ENCODE measurements at places on chromosomes 5 and 9.

DNA sequence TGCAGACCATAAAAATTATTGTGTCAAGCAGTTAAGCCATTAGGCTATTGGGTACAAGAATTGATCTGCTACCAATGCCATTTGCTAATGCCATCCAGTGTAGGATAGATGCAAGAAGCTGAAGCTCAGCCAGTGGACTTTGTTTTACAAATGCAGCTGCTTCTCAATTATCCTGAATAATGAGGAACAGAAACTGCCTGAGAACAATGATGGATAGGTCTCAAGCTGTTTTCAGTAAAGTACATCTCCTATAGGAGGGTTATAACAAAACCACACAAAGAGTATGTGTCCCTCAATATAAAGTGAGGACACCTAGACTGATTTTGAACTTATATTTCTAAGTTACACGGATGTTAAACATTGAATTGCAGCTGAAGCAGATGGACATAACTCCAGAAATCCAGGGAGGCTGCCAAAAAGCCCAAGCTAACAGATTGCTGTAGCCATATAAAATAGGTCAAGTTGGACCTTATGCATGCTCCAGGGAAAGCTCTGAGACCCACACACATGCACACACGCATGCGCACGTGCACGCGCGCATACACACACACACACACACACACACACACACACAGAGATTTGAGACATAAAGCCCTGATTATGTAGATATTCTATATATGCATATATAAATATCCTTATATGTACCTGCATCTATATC is 482.7 kb upstream of the CD180 start:
- DNase-seq: no peak

- no peak for DNase-seq
These were observed 9.3 kb upstream of the ECM2 start for GRCh38 chr9:92545002-92545510.

DNA sequence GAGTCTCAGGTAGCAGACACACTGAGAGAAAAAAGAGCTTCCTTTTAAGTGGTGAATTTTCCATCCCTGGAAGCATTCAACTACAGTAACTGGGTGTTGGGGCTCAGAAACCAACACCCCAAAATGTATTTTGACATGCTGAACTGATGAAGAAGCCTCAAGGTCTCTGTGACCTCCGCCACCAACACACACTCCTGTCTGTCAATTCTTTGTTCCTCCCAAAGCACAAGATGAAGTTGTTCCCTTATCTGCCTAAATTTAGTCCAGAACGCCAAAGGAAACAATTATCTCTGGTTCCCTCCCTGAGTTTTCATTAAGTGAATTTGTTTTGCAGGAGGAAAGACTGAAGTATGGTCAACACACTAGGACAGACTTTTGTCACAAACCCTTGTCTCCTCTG is 1.4 kb upstream of the CDKN2AIPNL start:
- DNase-seq: no peak

- DNase-seq: no peak
These were observed 146.4 kb upstream of the MAP3K1 start for GRCh38 chr5:56668996-56669395.

DNA sequence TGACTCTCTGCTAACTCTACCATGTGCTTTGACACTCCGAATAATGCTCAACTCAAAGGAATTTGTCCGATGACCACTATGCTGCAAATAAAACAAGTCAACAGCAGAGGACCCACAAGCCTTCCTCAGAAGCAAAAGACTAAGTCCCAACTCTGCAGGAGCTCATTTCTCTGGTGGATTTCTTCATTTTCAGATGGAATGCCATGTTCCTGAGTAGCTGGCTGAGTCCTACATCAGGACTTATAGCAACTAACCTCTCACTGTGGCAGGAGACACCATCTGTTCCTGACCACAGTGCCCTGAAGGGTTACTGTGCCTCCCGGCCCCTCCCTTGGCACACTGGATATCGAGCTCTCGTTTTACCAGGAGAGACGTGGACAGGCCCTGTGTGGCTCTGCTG is 20.8 kb downstream of the LHFPL2 start:
- DNase-seq: no peak

- DNase-seq: no peak
These were observed 83.9 kb downstream of the PTPN3 start for GRCh38 chr9:109414125-109414785.

DNA sequence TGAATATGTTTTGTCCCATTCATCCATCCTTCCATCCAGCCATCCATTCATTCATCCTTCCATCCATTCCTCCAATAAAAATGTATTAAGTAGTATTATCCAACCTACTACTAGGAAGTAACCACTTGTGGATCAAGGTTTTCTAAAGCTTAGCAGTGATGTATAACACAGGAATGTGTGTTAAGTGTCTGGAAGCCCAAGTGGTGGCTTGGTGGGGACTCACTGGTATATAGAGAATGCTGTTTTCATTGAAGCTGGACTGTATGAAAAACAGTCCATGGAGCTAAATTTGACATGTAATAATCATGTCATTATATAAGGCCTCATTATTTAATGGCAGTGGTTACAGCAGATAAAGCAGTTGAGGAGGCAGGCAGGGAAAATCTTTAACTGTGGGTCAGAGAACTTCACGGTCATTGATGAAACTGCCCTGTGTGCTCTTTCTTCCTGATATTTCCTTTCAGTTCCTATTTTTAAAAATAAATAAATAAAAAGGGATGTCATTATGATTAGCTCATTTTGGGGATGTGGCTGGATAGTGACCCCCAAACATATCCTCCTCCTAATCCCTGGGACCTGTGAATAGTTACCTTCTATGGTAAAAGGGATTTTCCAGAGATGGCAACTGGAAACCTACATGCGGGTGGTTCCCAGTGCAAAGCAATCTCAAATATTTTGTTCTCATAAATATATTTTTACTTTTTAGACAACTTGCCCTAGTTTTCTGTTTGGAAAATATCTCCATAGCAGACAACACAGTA is 82.3 kb downstream of the DAPK1 start:
- no peak for DNase-seq

DNA sequence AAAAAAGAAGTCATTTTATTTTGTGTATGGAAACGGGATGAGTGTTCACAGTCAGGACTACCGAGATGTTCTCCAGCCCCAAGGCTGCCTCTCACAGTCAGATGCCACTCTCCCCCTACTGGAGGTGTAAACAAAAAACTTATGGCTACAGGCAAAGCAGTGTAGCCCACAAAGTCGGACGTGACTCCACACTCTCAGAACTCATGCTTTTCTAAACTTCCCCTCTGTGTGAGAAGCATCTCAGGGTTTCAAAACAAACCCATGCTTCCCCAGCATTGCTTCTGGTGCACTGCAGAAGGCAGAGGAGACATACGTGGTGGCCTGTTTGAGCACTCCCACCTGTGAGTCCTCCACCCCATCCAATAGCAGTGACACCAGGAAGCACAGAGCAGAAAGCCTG is 580.3 kb downstream of the BNC2 start:
- DNase-seq: no peak

DNA sequence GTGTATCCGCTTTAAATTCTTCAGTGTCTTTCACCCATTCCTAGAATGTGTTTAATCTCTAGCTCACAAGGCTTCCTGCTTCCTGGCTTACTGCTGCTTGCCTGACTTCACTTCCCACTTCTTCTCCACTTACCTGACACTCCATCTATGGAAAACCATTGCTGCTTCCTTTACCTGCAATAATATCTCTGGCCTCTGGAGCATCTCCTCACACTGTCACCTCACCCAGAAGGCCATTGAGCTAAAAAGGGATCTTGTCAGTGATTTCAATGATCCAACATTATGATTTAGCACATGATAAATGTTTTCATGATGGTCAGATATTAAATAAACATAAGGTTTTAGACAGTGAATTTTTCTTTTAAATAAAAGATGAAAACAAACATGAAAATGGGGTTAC is 281.1 kb downstream of the MRPS30 start:
- no peak for DNase-seq
